NCI-H1417 (cell line): ENCODE measurements at places on chromosomes 7 and 10.

DNA sequence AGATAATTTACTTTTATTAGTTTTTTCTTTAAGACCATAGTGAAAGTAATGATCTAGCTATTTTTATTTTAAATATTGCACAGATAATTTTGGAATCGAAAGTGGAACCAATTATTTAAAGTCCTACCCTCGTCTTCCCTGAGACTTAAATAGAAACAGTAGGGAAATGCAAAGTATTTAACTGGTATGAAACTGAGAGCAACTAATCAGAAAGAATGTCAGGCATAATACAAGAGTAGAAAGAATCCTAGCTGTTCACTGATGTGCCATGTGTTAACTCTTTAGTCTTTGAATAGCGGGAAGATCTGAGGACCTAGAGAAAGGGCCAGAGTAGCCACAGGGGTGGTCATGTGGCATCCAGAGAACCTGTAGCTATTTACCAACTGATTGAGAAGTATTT lies 630.0 kb downstream of the NRG3 start:
- DNase-seq = no peak

DNA sequence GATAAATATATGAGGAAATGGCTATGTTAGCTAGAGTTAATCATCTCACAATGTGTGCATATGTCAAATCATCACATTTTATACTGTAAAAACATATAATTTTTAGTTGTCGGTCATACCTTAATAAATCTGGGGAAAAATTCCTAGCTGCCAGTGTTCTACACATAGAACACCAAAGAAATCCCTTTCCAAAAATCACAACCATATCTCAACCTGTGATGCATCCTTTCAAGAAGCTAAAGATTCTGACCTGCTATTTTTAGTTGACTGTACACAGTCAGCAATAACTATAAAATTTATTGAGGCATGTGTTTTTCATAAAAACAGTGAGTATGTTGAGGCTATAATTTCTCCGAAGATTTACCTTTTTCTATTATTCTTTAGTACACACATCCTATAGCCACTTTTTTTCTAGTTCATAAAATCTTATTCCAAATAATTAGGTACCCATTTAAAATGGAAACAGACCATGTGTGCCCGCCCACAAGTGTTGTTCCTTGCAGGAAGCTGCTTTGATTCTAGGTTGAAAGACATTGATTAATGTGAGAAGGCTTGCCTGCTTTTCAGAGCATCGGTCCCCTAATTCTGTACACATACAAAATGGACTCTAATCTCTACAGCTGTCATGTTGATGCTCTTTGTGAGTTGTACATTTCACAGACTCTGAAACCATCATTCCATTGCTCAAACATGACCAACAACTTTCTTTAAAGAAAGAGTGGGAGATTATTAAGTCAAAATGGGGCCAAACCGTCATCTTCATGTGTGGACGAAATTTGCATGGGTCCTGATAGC lies 117.5 kb upstream of the LRRN3 start:
- no peak for DNase-seq

GRCh38 chr7:73366990-73367389 lies 39.0 kb downstream of the FKBP6 start:
- DNase-seq = peak; percentile 6

DNA sequence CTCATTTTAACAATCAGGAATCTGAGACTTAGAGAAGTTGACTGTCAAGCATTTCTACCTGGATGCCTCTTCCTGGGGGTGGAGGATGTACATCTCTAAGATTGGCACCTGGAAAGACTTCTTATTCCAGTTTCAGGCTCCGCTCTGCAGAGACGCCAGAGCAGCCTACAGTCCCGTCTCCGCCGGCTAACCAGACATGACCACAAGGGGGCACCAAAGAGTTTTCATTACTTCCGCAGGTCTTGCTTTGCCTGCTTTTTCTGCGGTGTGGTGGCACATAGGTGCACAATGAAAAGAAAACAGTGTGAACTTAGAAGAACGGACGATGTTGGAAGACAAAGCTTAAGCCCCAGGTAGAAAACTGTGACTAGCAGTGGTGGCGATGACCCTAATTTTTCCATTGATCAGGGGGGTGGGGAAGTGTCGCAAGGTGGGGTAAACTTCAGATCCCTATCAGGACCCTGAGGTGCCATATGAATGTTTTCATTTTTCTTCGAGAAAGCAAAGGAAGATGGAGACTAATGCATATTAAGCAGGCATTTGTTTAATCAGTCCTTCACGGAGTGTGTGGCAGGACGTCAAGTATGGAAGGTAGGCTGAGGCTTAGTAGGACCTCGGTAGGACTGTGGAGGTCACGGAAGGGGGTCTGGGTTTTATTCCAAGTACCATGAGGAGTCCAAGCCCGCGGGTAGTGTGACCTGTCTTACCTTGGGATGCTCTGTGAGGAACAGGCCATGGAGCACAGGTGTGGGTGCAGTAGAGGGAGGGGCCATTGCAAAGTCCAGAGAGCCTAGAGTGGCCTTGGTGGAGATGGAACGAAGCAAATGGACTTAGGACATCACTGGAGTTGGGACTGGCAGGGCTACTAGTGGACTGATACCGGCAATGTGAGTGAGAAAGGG lies 60.1 kb upstream of the SORCS3 start:
- peak; percentile 78 for DNase-seq

- no peak for DNase-seq
These were observed 34.8 kb upstream of the CCSER2 start for GRCh38 chr10:84293574-84294016.

- DNase-seq = no peak
These were observed 16.9 kb upstream of the PRF1 start for GRCh38 chr10:70619271-70620019.

DNA sequence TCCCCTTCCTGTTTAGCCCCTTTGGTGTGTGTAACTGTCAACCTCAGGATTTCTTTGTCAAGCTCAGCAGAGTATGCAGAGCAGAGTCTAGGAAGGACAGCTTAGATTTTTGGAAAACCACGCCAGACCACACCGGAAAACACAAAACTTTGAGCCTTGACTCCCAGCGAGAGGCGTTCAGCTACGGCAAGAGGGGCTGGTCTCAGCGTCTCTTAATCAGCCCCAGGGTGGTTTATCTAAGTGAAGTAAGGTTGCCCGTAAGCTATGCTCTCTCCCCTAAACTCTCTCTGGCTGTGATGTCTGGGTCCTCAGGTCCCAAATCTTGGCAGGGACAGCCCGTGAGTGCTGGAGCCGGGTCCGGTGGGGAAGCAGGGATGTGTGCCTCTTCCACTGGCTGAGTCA lies 230.9 kb downstream of the KLF6 start:
- no peak for DNase-seq

DNA sequence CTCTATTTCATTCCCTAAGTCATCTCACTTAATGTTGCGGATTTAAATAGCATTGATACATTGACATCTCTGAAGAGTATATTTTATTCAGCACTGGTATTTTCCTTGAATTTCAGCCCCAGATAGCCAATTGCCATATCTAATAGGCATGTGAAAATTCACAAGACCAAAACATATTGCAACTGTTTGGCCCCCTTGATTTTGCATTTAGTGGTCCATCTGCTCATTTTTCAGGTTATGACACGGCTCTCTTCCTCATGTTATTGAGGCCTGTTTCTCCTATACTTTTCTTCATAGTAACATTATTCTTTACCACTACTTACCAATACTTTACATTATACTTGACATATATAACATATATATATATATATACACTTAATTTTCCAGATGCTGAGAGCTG lies 43.7 kb downstream of the MKLN1 start:
- DNase-seq = no peak

DNA sequence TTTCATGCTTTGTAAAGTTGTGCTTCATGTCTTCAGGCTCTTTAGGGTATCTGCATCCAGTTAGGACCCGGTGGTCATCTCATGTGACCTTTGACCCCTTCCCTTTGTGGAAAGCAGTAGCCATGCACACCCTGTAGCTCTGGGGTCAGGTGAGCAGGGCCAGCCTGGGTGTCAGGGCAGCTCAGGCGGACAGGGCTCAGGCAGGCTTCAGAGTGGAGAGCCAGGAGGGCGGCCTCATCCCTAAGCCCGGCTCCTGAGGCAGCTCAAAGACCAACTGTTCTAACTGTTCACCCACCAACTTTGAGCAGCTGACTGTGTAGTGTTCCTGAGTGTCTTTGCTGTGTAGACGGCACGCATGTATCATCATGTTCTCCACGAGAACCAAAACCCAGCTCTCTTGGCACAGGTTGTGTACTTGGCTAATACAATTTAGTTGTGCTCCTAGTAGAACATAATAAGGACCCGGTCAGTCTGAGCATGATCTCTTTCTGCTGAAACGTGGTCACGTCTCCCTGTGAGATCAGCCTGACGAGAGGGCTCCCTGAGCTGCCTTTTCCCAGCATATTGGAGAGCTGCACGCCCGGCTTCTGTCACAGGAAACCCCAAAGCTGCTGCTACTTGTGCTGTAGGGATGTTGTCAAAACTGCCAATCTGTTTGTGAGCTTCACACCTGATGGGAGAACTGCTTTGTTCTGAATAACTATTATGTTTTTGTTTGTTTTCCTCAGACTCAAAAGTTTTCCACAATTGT lies 30.0 kb downstream of the EEPD1 start:
- DNase-seq = no peak

GRCh38 chr10:110498087-110498981 lies 627 bp downstream of the DUSP5 start:
- DNase-seq = no peak

DNA sequence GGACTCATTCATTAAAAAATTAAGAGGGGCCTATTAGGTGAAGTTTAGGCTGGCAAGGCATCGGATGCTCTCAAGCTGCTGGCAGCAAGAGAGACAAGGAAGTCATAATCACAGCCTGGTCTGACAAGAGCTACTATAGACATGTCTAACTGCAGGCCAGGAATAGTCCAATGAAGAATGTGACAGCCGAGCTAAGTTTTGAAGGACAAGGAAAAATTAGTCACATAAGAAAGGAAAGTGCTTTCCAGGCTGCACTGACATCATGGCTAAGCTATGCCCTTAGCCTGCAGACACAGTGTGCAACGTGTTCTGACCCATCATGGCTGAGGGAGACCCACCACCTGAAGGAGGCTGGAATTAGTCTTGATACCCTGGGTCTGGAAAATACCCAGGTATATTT lies 281.1 kb downstream of the PLXNA4 start:
- no peak for DNase-seq

DNA sequence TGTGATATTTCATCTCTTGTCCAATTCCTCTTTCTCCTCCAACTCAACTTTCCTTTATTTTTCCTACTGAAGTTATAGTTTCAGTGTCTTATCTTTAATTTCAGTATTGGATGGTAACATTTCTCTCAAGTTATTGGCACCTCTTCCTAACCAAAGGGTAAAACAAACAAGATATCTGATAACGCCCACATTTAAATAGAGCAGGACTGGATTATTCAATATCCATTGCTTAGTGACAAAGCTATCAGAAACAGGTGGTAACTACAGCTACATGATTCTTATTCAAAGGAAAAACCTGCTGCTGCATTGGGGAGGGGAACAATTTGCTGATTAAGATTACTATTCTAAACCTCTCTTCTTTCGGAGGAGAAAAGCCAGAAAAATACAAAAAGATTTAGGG lies 87.8 kb downstream of the TAF3 start:
- DNase-seq = no peak
